ENCODE measurements at places on chromosomes 1 and 21. TPM values are rescaled to one million over a fixed set of nuclear protein-coding genes. Genes with fewer than 3 reads are reported as not detected.

RO60 gene
- total RNA-seq: 92.8 TPM

LPAR3 gene
- 3.6 TPM for total RNA-seq

SLC37A1 gene
- 2.5 TPM for total RNA-seq

SLC16A4 gene
- 36.8 TPM for total RNA-seq

MYOG gene
- total RNA-seq: not detected

FAM167B gene
- total RNA-seq: 2.1 TPM

AMY1C gene
- not detected for total RNA-seq

LAMC1 gene
- 564 TPM for total RNA-seq

C8B gene
- total RNA-seq: not detected

CLK2 gene
- 29.7 TPM for total RNA-seq

AMY1B gene
- total RNA-seq: not detected

DPH5 gene
- 34.9 TPM for total RNA-seq

GUCA2A gene
- not detected for total RNA-seq

PLA2G2D gene
- total RNA-seq: not detected

FCMR gene
- not detected for total RNA-seq

Measured in fibroblast of the aortic adventitia (primary cell).